ENCODE measurements at places on chromosomes 6 and 20. TPM values are rescaled to one million over a fixed set of nuclear protein-coding genes. Genes with fewer than 3 reads are reported as not detected.

Gene WFDC5
- total RNA-seq, result not detected

Gene CRISP3
- total RNA-seq, result 16.4 TPM

Gene MTFR2
- 0.34 TPM for total RNA-seq

Gene WFDC12
- not detected for total RNA-seq

Gene IRF4
- 0.09 TPM for total RNA-seq

Gene SPATA25
- total RNA-seq, result 0.55 TPM

Gene LY86
- 6.1 TPM for total RNA-seq

Gene CPXM1
- 0.32 TPM for total RNA-seq

Gene TRERF1
- 1.0 TPM for total RNA-seq

Gene NFATC2
- total RNA-seq, result 4.5 TPM

Gene DTD1
- 12.9 TPM for total RNA-seq

Gene RIPPLY2
- 0.24 TPM for total RNA-seq

Gene CRISP2
- 0.19 TPM for total RNA-seq

Gene RBM24
- 0.06 TPM for total RNA-seq

Gene GPR6
- not detected for total RNA-seq

Gene CCDC170
- total RNA-seq, result not detected

Gene CALHM5
- total RNA-seq, result 0.41 TPM

Gene HCRTR2
- not detected for total RNA-seq

Gene BTN3A1
- total RNA-seq, result 3.9 TPM

Gene HAO1
- not detected for total RNA-seq

All from pancreas (tissue), 10 donors.